ENCODE measurements at places on chromosomes 2 and 18.

GRCh38 chr2:146209842-146210275, 1635.0 kb upstream of the ACVR2A start:
- DNase-seq, result no peak

DNA sequence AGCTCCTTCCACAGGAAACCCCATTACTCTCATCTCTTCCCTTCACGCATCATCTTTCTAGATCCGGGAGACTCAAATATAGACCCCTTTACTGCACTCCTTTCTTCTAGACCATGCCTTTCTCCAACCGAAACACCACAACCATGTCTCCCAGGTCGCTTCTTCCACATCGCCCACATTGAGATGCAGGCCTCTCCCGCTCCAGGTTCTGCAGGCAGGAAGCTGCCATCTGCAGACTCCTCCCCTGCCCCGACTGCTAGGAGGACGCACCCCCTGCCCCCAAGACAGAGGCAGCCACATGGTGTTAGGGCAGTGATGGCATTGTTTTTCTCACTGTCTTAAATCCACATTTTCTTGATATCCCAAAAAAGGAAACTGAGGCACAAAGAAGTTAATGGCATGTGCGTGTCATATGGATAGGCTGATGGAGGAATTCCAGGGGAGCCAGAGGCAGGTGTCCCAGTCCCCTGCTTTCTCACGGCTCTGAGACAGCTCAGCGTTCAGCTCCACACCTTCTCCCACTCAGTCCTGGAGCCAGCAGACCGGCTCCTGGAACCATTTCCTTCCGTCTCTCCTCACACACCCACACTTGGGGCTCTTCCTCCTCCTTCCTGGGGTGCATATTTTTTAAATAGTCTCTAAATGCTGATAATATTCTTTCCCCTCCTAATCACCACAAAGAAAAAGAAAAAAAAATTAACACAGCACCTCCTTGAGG, 438.4 kb downstream of the EIPR1 start:
- DNase-seq, result no peak

GRCh38 chr2:115162494-115163293, 720.3 kb downstream of the DPP10 start:
- no peak for DNase-seq

GRCh38 chr2:152564754-152565551, 152.3 kb downstream of the PRPF40A start:
- DNase-seq, result no peak

GRCh38 chr18:2642771-2643170, 12.8 kb upstream of the SMCHD1 start:
- DNase-seq, result no peak

- no peak for DNase-seq
These were observed 6.3 kb downstream of the PDCD1 start for GRCh38 chr2:241852116-241852980.

DNA sequence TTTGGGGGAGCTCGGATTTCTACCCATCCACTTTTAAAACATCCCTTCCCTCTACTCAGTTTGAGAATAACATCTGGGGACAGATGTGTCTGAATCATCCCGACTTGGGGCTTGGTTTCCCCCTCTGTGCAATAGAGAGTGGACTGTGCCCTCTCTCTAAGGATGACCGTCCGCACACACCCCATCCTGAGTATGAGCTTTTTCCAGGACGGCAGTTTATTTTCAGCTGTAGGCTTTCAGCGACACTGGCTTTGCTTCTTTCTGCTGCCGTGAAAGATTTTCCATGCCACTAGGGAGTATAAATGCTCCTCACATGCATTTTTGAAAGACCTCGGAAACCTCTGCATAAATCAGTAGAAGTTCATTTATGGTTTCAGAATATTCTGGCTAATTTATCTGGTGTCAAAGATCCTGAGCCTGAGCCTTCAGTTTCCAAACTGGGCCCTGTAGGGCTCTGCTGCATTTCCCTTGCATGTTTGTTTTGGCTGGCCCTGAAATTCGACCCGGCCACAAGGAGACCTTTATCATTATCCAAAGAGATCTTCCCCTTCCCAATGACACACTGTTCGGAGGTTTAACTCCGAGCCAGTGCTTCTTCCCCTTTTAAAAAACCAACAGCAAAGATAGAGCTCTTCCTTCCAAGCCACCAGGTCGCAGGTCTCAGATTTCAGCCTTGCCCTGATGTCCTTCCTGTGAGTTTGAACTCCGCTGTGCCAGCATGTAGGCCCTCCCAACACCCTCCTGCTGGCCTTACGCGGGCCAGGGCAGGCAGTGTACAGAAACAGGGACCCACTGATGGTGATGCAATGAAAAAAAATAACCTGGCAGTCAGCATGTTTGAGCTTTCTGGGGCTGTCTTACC, 53.3 kb downstream of the FECH start:
- no peak for DNase-seq

GRCh38 chr2:170928036-170928823, 823 bp upstream of the GORASP2 start:
- no peak for DNase-seq

DNA sequence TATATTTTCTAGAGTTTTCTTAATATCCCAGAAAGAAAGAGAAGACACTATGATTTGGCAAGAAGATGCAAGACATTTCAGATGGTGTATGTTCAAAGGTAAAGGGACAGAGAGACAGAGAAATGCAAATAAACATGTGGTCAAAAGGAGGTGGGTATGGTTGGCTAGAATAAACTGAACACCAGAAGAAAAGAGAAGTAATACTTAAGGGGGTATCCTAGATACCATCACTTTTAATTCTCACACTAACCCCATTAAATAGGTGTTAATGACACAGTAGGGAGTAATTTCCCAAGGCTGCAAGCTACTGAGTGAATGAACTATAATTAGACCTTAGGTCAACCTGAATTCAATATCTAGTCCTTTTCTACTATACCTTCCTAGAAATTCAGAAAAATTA, 111.2 kb upstream of the CD226 start:
- DNase-seq, result no peak

GRCh38 chr2:3192920-3193319, 184.7 kb downstream of the EIPR1 start:
- DNase-seq, result no peak

- DNase-seq, result no peak
These were observed 1155.4 kb downstream of the BCL11A start for GRCh38 chr2:59398081-59398480.

DNA sequence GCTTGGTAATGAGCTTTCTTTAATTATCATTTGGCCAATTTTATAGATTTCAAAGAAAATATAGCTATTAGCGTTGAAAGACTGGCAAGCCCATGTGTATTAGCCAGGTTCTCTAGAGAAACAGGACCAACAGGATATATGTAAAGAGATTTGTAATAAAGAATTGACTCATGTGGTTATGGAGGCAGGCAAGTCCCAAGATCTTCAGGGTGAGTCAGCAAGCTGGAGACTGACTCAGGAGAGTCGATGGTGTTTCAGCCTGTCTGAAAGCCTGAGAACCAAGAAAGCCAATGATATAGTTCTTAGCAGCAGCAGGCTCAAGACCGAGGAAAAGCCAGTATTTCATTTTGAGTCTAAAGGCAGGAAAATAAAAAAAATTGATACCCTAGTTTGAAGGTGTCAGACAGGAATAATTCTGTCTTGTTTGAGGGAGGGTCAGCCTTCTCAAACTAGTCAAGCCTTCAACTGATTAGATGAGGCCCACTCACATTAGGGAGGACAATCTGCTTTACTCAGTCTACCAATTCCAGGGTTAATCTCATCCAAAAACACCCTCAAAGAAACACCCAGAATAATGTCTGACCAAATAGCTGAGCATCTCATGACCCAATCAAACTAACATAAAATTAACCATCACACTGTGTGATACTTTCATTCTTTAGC, 78.3 kb upstream of the CRIM1 start:
- DNase-seq, result no peak

GRCh38 chr18:74342416-74343043, 26.9 kb downstream of the C18orf63 start:
- no peak for DNase-seq

GRCh38 chr2:42918041-42918440, 125.7 kb upstream of the HAAO start:
- no peak for DNase-seq

GRCh38 chr2:29561628-29562027, 359.8 kb downstream of the ALK start:
- DNase-seq, result no peak

DNA sequence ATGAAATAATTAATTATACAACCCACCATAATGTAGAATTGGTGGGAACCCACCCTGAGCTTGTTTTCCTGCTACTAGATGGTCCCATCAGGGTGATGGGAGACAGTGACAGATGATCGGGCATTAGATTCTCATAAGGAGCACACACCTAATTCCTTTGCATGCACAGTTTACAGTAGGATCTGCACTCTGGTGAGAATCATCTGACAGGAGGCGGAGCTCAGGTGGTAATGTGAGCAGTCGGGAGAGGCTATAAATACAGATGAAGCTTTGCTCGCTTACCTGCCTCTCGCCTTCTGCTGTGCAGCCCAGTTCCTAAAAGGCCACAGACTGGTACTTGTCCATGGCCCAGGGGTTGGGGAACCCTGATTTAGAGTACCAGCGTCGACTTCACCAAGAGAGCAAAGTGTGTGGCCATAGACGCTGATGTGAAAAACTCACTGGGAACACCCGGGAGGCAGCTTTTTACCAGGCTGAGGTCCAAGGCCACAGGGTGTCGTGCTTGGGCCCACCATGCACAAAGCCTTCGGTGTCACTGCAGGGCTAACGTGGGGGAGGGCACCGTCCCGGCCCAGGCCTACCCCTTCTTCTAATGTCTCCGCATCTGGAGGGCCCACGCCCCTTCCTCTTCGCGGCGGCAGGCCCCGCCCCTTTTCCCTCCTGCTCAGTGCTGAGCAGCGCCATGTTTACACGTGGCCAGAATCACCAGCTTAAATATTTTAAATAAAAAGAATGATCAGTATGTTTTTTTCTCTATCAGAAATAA, 296.8 kb upstream of the HDAC4 start:
- DNase-seq, result no peak

- DNase-seq, result no peak
These were observed 9.4 kb upstream of the CRYBA2 start for GRCh38 chr2:219002395-219003266.

DNA sequence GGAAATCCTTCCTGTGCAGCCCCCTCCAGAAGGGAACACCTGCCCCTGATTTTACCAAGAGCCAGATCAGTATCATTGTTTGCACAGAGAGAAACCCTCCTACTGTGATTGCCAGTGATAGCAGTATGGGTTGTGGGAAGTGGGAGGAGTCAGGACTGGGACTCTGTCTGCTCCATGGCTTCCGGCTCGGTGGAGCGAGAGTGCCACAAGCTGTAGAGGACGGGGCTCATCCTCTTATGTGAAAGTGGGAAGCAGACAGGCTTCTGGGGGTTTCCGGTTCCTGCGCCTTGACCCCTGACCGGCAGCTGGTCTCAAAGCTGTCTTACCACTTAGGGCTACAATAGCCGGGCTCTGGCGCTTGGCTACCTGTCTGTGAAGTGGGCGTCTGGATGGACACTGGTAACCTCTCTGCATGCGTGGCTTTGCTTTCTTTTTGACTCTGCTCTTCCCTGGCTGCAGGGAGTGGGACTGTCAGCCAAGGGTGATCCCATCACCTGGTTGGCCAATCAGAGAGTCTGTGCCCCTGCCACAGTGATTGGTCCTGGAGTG, 79.7 kb downstream of the BCL2L11 start:
- no peak for DNase-seq

DNA sequence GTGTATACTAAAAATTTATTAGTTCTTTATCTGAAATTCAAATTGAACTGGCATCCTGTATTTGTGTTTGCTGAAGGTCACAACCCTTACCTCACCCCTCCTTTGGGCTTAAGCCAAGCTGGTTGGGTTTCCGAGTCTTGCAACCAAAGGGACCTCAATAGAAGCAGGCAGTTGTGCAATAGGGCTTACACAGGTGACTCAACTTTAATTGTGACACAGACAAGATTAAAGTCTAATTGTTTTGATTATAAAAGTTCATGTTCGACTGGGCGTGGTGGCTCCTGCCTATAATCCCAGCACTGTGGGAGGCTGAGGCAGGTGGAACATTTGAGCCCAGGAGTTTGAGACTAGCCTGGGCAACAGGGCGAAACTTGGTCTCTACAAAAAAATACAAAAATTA, 71.5 kb downstream of the RAB31 start:
- DNase-seq, result no peak

DNA sequence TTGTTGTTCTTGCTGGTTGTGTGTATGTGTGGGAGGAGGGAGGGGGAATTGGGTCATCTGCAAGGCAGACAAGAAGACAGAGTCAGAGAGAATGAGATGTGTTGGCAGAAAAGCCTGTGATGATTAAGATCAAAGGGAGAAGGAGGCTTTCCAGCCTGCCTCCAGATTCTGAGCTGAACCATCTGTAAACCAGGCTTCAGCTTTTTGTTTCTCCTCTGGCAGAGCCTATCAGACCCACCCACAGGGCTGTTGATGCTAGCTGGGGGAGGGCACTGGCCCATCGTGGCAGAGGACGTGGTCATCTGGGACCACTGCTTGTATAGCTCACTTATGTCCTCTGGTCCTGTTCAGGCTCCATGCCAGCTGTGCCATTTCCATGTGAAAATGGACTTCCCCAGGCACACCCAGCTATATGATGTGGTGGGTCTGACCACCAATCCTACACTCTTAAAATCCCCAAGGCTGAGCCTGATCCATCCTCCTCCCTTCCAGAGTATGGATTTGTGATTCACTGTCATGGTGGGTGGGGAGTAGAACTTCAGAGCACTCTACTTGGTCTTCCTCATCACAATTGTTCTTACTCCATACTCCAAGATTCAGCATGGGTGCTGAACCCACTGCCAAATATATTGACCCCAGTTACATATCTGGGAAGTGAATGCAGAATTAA, 27.8 kb upstream of the COL6A3 start:
- no peak for DNase-seq

DNA sequence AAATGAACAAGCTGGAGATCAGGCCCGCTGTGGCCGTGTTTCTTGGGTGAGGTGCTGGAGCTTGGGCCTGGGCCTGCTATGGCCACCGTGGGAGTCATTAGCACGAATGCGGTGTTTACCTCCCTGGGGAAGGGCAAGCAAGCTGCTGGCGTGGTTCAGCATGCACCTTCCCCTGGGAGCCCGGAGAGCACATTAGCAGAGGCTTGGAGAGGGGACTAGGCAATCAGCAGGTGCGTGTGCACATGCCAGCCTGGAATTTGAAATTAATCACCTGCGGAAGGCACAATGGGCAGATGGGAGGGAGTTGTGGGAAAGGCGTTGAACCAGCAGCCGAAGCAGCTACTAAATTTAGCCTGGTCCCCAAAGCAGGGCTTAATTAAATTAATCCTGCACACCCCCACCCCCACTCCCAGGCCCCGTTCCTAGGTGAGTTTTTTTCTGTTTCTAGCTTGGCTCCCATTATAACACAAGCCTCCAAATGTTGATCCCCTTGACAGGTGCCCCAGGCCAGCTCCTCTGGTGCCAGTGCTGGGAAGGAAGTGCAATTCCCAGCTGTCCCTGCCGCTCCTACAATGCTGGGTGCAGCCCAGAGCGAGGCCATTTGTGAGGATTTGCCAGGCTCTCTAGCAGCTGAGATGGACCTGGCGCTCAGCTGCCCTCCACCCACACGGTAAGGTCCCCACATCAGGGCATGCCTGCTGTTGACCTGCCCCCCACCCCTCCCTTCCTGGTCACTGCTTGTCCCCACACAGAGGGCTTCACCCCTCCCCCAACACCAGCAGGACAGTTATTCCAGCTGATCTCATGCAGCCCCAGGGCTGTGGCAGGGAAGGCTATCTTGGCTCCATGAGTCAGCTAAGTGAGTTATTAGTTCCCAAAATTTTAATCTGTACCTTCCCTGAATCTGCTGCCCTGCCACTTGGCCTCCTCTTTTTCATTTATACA, 115.0 kb downstream of the ZBTB7C start:
- DNase-seq, result no peak

- no peak for DNase-seq
These were observed 40.4 kb downstream of the EN1 start for GRCh38 chr2:118806797-118807667.
